ENCODE measurements at places on chromosomes 11 and 22.

- no peak for DNase-seq
These were observed 83.3 kb downstream of the ATG16L2 start for GRCh38 chr11:72897506-72897905.

DNA sequence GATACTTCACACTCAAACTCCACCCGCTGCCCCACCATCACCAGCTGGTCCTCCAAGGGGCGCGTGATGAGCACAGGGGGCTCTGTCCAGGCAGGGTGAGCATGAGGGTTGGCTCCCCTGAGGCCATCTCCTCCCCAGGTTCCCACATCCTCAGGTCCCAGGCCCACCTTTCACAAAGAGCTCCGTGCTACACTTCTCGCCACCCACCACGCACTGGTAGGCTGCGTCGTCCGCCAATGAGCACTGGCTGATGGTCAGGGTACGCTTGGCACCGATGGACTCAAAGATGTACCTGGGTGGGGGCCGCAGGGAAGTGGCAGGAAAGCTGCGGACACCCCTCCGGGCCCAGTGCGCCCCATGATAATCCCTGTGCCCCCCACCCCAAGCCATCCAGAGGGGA is 9.6 kb downstream of the MYBPC3 start:
- DNase-seq, result no peak

DNA sequence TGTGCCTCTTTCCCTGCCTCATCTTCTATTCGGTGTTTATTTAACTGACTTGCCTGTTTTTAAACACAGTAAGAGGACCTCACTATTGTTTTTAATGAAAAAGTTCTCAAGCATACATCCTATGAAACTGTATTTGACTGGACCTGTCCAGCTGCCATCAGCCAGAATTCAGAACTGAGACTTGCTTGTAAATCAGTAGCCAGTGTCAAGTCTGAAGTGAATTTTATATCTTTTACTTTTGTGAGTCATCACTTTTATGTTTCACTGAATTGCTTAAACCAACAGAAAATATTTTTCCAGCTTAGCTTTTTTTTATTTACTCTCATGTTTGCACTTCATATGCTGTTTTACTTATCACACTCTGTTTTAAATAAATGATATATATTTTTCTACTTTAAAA is 88.3 kb downstream of the LUZP2 start:
- DNase-seq, result no peak

GRCh38 chr11:72719551-72719950 is 32.7 kb downstream of the ARAP1 start:
- DNase-seq, result no peak

GRCh38 chr11:108734956-108735559 is 70.2 kb downstream of the DDX10 start:
- no peak for DNase-seq

DNA sequence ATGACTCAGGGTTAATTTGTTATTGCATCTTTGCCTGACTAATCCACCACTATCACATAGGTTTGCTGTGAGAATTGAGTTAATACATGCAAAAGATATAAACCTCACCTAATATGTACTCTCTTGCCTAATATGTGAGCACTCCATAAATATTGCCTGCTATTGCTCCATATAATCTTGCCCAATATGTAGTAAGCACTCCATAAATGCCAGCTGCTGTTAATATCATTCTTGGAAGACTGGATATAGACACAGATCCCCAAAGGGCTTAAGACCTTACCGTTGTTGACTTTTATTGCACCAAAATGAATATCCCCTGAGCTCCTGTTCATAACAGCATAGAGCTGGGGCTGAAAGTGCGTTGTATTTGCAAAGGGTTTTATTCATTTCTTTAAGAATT is 27.0 kb upstream of the LRRC55 start:
- DNase-seq, result no peak
